CD8-positive, alpha-beta memory T cell (primary cell): ENCODE measurements at places on chromosomes 3 and 15. TPM values are rescaled to one million over a fixed set of nuclear protein-coding genes. Genes with fewer than 3 reads are reported as not detected.

DNA sequence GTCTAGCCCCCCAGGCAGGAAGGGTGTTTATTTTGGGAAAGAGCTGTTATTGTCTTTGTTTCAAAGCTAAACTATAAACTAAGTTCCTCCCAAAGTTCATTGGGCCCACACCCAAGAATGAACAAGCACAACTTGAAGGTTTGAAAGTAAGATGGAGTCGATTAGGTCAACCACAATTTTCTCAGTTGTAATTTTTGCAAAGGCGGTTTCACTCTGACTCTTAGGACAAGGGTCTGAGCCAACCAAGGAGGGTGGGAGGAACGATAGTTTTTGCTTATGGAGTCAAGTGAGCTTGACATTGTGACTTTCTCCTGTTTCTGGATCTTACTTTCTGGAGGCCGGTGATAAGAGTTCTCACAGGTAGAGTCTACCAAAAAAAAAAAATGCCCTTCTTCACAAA, 5.8 kb upstream of the ZNF770 start:
- peaks cover 8% of the 10 kb centered on the region for H3K4me1 ChIP-seq
- no peak overlapping the region for H3K27ac ChIP-seq
- H3K27me3 ChIP-seq: no peaks in the 10 kb centered on the region
- DNase-seq: no peak
- no peaks in the 10 kb centered on the region for H3K36me3 ChIP-seq

DNA sequence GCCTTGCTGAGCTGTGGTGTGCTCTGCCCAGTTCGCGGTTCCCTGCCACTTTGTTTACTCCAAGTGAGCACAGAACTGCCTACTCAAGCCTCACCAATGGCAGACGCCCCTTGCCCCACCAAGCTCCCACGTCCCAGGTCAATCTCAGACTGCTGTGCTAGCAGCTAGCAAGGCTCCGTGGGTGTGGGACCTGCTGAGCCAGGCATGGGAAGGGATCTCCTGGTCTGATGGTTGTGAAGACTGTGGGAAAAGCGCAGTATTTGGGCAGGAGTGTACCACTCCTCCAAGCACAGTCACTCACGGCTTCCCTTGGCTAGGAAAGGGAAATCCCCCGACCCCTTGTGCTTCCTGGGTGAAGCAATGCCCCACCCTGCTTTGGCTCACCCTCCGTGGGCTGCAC, 45.0 kb downstream of the SLC12A6 start:
- no peak overlapping the region for H3K27ac ChIP-seq
- H3K4me1 ChIP-seq: peaks cover 3% of the 10 kb centered on the region
- no peak overlapping the region for H3K4me3 ChIP-seq
- DNase-seq: no peak

DNA sequence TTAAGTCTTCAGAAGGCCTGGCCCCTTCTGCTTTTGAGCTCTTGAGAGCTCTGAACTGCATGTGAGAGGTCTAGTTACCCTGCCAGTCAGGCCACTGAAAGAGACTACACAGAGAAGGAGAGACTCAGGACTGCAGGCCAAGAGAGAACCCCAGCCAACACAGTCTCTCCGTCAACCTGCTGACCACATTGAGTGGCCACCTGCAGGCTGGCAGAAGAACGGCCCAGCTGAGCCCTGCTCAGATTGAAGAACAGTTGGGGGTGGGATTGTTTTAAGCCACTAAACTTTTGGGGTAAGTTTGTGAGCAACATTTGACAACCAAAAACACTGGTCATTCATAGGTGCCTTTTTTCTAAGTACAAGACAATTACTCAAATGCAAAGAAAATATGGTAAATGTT, 273.5 kb upstream of the CCDC54 start:
- DNase-seq: no peak
- H3K4me1 ChIP-seq: no peaks in the 10 kb centered on the region
- no peak overlapping the region for H3K4me3 ChIP-seq

GRCh38 chr3:39750712-39751111, 58.7 kb upstream of the MYRIP start:
- H3K27ac ChIP-seq: no peak overlapping the region
- no peak overlapping the region for H3K4me3 ChIP-seq
- H3K4me1 ChIP-seq: no peaks in the 10 kb centered on the region

GRCh38 chr3:30500666-30501399, 105.6 kb upstream of the TGFBR2 start:
- no peaks in the 10 kb centered on the region for H3K27me3 ChIP-seq
- no peaks in the 10 kb centered on the region for H3K36me3 ChIP-seq
- no peak overlapping the region for H3K27ac ChIP-seq
- H3K4me3 ChIP-seq: no peak overlapping the region

DNA sequence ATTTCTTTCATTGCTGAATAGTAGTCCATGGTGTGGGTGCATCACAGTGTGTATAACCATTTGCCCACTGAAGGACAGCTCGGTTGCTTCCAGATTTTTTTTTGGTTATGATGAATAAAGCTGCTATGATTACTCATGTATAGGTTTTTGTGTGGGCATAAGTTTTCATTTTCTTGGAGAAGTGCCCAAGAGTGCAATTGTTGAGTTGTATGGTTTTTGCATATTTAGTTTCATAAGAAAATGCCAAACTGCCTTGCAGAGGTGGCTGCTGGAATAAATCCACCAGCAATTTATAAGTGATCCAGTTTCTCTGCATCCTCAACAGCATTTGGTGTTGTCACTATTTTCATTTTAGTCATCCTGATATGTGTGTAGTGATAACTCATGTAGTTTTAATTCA, 8.4 kb upstream of the SPESP1 start:
- no peak overlapping the region for H3K27ac ChIP-seq
- H3K4me3 ChIP-seq: no peak overlapping the region
- H3K27me3 ChIP-seq: no peaks in the 10 kb centered on the region
- no peaks in the 10 kb centered on the region for H3K36me3 ChIP-seq
- DNase-seq: no peak
- H3K4me1 ChIP-seq: no peaks in the 10 kb centered on the region

- H3K4me3 ChIP-seq: no peak overlapping the region
- no peaks in the 10 kb centered on the region for H3K4me1 ChIP-seq
- H3K27me3 ChIP-seq: no peaks in the 10 kb centered on the region
- no peak for DNase-seq
- H3K27ac ChIP-seq: no peak overlapping the region
These were observed 331.0 kb downstream of the ZBTB20 start for GRCh38 chr3:114816052-114816451.

DNA sequence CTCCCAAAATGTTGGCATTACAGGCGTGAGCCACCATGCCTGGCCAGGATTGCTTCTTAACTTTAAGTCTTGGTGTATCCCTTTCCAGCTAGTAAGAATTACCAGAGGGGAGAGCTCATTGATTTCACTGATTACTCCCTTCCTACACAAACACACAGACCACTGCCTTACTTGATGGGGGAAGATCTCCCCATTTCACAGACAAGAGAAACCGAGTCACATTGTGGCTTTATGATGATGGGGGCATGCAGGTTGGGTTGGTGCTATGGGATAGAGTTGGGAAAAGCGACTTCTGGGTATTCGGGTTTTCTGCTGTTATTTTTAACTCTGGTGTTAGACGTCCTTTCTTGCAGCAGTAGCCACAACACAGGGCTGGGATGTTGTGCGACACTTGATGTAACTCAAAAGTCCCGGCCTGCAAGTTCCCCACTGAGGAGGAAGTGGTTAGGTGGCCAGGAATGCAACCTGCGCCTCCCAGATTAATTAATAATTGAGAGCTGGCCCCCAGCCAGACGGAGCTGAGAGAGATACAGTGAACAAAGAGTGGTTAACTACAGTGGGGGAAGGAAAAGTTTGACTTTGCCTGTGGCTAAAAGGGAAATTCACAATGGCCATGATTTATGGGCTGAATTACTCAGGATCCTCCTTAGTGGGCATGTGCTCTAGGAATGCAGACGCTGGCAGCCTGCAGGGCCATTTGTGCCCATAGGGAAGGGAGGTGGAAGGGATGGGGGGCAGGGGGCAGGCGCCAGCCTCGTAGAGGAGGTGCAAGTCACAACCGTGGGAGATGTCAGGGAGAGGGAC, 63.6 kb downstream of the SMAD6 start:
- no peak for DNase-seq
- H3K27ac ChIP-seq: no peak overlapping the region
- H3K27me3 ChIP-seq: no peaks in the 10 kb centered on the region
- no peaks in the 10 kb centered on the region for H3K36me3 ChIP-seq
- H3K4me3 ChIP-seq: no peak overlapping the region

- no peaks in the 10 kb centered on the region for H3K27me3 ChIP-seq
- no peak overlapping the region for H3K4me3 ChIP-seq
- no peak overlapping the region for H3K27ac ChIP-seq
These were observed 287.5 kb downstream of the RBMS3 start for GRCh38 chr3:29568355-29568754.

DNA sequence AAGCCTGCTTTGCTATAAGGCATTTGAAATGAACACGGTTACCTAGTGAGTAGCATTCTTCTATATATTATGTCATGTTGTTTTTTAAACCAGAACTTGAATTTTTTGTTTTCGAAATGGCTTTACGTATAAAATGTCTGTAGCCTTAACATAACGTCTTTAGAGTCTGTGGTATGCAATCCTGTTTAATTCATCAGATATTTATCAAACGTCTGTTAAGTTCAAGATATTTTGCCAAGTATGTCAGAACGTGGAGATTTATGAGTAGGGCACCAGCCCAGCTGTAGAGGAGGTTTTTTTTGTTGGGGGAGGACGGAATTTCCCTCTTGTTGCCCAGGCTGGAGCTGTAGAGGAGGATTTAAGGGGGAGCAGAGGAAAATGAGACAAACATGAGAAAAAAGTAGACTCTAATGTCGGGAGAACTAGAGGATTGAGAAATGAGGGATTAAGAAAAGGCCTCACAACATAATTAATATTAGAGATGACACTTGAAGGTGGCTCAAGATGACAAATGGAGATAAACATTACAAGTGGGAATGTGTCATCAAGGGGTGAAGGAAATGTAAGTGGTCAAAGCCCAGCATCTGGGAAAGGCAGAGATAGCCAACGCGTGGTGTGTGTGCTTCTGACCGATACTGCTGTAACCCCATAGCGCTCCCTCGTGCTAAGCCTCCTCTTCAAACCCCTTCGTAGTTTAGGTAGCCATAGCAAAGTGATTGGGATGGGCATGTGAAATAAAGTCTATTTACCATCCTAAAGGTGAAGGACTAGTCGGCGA, 154.0 kb upstream of the GOLGA6L4 start:
- peaks cover 4% of the 10 kb centered on the region for H3K27me3 ChIP-seq
- no peaks in the 10 kb centered on the region for H3K4me1 ChIP-seq
- H3K36me3 ChIP-seq: no peaks in the 10 kb centered on the region
- no peak overlapping the region for H3K4me3 ChIP-seq
- no peak for DNase-seq
- H3K27ac ChIP-seq: no peak overlapping the region

DNA sequence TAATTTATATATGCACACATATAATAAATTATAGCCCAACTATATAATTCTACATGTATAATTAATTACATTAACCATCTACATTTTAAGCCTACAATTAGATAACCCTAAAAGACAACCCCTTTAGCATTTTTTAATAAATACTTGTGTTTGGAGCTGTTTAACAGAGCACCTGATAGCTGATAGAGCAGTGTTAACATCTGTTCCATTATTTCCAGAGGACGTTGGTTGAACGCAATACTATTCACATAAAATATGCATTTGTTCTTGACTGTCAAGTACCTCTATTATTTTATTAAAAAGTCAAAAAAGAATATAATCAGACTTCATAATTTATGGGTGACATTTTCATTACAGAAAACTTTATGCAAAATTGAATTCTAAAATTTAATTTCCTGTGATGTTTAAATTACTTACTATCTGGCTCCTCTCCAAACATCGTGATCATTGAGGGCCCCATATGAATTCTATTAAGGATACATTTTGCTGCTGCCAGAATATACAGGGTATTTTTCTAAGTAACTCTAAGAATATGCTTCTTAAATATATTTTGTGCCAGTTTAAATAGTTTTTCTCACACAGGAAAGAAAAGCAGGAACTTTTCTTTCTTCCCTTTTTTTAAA, 234.3 kb downstream of the SHOX2 start:
- H3K27ac ChIP-seq: no peak overlapping the region
- no peaks in the 10 kb centered on the region for H3K36me3 ChIP-seq
- H3K27me3 ChIP-seq: no peaks in the 10 kb centered on the region
- H3K4me1 ChIP-seq: no peaks in the 10 kb centered on the region

DNA sequence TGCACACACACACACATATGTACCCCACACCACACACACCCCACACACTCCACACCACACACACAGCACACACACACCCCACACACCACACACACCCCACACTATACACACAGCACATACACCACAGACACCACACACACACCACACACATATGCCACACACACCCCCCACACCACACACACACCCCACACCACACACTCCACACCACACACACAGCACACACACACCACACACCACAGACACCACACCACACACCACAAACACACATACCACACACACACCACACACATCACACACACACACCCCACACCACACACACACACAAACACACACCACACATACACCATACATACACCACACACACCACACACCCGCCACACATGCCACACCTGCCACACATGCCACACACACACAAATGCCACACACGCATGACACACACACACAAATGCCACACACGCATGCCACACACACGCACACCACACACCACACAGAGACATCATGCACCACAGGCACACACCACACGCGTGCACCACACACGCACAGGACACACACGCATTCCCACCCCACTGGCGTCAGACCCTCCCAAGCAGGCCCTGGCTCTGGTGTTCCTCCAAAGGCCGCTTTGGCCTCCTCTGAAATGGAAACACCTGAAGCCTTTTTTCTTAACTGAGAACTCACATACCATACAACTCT, 15.7 kb downstream of the CHST13 start:
- peak; percentile 16 for DNase-seq
- H3K27me3 ChIP-seq: no peaks in the 10 kb centered on the region
- no peak overlapping the region for H3K27ac ChIP-seq
- H3K4me3 ChIP-seq: no peak overlapping the region
- no peaks in the 10 kb centered on the region for H3K4me1 ChIP-seq

DNA sequence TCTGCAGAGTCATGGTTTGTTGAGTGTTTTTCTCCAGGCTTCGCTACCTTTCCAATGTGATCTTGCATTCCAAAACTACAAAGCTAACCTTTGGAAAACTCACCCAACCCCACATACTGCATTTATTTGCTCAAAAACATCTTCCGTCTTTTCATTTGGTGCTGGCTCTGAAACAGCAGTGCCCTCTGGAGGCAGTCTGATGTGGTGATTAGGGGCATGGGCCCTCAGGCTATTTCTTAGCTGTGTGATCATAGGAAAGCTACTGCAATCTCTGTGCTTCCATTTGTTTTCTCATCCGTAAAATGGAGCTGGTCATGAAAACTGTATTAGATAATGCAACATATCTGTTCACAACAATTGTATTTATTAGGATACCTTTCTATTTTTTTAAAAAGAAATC, 47.0 kb downstream of the MTHFS start:
- DNase-seq: no peak
- H3K27ac ChIP-seq: no peak overlapping the region
- H3K27me3 ChIP-seq: no peaks in the 10 kb centered on the region
- H3K4me3 ChIP-seq: no peak overlapping the region
- H3K4me1 ChIP-seq: peaks cover 3% of the 10 kb centered on the region
- H3K36me3 ChIP-seq: peaks cover under 1% of the 10 kb centered on the region

Gene CLDND1
- total RNA-seq: 299 TPM

Gene SFMBT1
- total RNA-seq: 21.0 TPM

Gene OGG1
- 30.5 TPM for total RNA-seq

Gene SLC22A14
- total RNA-seq: not detected

Gene PEX5L
- total RNA-seq: not detected

Gene ACAN
- total RNA-seq: not detected

Gene CDHR4
- total RNA-seq: not detected

Gene IMPDH2
- total RNA-seq: 448 TPM

Gene KIF23
- 36.0 TPM for total RNA-seq
